ENCODE measurements at places on chromosomes 5 and 9.

DNA sequence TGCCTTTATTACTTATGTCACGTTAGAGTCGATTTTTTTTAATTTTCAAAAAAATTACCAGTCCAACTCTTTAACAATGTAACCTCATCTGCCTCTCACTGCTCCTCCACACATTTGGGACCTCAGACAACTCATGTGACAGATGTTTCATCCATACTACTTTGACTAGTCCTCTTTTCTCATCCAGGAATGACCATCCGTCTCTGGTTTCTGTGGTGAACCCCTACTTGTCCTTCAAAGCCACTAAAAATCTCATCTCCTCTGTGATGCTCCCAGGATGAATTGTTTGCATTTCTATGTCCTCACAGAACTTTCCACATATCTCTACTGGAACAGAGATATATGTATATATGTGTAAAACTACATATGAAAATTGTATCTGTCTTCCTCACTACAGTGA, 149.8 kb upstream of the ZNF462 start:
- no peak for DNase-seq

DNA sequence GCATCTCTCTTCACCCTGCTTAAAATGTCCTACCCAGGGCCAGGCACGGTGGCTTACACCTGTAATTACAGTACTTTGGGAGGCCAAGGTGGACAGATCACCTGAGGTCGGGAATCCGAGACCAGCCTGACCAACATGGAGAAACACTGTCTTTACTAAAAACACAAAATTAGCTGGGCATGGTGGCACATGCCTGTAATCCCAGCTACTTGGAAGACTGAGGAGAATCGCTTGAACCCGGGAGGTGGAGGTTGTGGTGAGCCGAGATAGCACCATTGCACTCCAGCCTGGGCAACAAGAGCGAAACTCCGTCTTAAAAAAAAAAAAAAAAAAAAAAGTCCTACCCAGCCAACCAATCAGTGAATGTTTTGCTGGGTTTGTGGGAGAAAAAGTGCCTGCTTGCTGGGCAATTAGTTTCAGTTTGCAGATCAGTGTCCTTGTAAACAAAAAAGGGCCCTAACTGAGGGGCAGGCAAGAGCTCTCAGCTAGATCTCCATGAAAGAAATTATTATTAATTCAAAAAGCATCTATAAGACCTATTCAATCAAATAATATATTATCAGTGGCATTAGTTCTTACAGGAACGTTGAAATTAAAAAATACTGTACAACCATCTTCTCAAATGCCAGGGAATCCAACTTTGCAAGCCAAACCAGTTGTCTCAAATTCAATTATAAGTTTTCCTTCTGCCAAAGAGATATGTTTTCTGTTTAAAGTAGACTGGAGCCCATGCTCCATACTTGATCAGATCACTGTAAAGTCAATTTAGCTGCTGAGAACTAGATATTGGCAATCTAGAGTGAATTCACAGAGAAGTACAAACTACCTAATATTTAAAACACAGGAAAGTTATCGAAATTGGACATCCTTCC, 3.9 kb downstream of the MEGF9 start:
- no peak for DNase-seq

GRCh38 chr9:115733318-115734110, 420.1 kb upstream of the PAPPA start:
- no peak for DNase-seq

- no peak for DNase-seq
These were observed 307.9 kb downstream of the FBXL7 start for GRCh38 chr5:15807871-15808270.

DNA sequence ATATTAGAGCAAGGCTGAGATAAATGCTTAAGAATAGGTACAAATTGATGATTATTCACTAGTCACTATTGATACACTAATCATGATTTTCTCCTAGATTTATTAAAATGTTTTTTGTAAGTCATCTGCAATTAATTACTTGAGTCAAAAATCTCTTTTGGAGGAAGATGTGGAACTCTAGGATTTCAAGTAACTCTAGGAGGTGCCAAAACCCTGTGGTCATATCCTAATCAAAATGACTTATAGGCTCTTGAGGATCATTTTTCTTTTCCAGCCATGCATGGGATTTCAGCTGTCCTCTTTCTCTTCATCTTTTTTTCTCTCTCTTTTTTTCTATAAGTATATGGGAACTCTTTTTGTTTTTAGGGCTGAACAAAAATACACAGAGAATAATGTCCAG, 141.8 kb upstream of the CD180 start:
- DNase-seq: no peak

All from activated T-cell treated with anti-CD3 and anti-CD28 coated beads for 4 hours (primary cell).